ENCODE measurements at places on chromosomes 7 and 10.
A peak's percentile ranks its signal among the peaks of the same experiment; 100 is the strongest.

GRCh38 chr7:28187012-28187411, 6.4 kb upstream of the JAZF1 start:
- peaks cover 33% of the 10 kb centered on the region for H3K27me3 ChIP-seq
- no peak overlapping the region for H3K27ac ChIP-seq
- H3K4me3 ChIP-seq, result no peak overlapping the region
- H3K36me3 ChIP-seq, result no peaks in the 10 kb centered on the region

GRCh38 chr10:77504873-77505257, 132.7 kb downstream of the KCNMA1 start:
- H3K27me3 ChIP-seq, result peaks cover 5% of the 10 kb centered on the region
- DNase-seq, result peak; percentile 43

GRCh38 chr10:129631006-129631405, 164.0 kb downstream of the MGMT start:
- DNase-seq, result no peak
- peaks cover 48% of the 10 kb centered on the region for H3K36me3 ChIP-seq

DNA sequence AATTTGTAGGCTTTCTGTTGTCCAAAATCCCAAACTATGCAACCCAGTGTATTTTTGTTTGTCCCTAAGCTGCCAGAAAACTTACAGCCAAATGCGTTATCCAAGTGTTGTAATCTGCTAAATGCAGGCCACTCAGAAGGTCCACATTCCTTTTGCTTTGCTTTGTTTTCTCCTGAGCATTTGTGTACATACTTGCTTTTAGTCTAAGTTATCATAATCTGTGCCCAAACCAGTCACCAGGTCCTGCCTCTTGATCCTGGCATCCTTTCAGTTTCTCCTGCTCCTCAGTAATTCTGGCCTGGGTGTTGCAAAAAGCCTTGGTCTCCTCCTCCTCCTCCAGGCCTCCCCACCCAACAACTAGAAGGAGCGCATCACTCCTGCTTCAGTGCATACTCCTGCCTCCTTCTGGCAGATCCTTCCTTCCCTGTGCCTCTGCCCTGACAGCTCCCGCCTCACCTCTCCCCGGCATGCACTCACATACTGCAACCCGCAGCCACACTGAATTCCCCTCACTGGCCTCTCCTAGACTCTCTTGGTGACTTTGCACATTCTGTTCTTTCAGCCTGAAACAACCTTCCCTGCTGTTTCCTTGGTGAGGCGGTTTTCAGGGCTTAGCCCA, 2.3 kb downstream of the DENND2A start:
- H3K27ac ChIP-seq, result no peak overlapping the region
- no peaks in the 10 kb centered on the region for H3K36me3 ChIP-seq
- H3K4me3 ChIP-seq, result no peak overlapping the region
- peaks cover 49% of the 10 kb centered on the region for H3K27me3 ChIP-seq

GRCh38 chr7:138814816-138815332, 16.9 kb upstream of the ATP6V0A4 start:
- no peak for DNase-seq
- no peak overlapping the region for H3K4me3 ChIP-seq
- H3K27ac ChIP-seq, result no peak overlapping the region

DNA sequence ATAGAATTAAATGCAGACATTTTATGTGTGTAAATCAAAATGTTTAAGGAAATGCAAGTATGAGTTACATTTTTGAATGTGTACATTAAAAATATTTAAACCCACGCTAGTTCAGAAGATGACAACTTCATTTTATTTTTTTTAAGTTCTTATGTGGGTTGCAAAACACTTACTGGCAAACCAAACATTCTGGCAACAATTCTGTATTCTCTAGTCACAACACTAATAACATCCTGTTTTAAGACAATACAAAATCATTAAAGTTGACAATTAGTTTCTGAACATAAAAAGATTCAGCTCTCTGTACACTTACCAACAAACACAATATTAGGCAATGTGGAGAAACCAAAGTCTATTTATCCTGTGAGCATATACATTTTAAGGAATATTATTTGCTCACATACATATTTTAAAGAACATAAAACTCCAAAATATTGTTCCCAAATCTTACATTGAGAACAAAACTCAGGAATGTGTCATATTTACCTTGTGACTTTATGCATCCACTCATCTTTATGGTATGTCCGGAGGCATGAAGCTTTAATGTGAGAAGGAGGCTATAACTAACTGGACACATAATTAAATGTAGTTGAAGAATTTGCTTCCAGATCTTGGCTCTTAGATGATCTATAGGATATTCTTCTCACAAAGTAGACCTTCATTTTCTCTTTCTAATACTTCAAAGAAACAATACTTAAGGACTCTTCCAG, 134.7 kb downstream of the DGKB start:
- H3K4me3 ChIP-seq, result no peak overlapping the region
- H3K4me1 ChIP-seq, result no peaks in the 10 kb centered on the region
- H3K27ac ChIP-seq, result no peak overlapping the region
- H3K36me3 ChIP-seq, result no peaks in the 10 kb centered on the region
- no peaks in the 10 kb centered on the region for H3K27me3 ChIP-seq

GRCh38 chr7:142745091-142745635, 4.1 kb upstream of the PRSS1 start:
- no peak overlapping the region for H3K4me3 ChIP-seq
- H3K27ac ChIP-seq, result no peak overlapping the region
- DNase-seq, result no peak
- H3K4me1 ChIP-seq, result peaks cover 3% of the 10 kb centered on the region
- no peaks in the 10 kb centered on the region for H3K27me3 ChIP-seq
- no peaks in the 10 kb centered on the region for H3K36me3 ChIP-seq

DNA sequence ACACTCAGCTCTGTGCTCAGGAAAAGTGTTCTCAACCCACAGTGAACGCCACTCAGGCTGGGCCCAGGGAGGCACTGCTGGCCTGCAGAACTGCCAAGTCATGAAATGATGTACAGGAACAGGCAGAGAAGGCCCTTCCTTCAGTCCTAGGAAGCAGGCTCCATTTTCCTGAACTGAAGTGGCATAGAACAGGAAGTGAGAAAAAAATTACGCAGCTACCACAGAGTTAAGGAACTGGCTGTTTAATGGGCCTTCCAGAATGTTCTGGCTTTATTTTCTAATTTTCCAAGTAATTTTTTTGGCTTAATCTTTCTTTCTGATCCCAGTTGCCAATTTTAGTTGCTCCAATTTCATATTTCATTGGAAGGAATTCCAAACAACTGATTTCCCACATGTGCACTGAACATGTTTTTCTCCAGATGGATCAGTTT, 39.3 kb downstream of the LRRC18 start:
- DNase-seq, result no peak
- H3K4me1 ChIP-seq, result no peaks in the 10 kb centered on the region
- H3K27ac ChIP-seq, result no peak overlapping the region

GRCh38 chr10:80281292-80281691, 8.2 kb downstream of the MAT1A start:
- DNase-seq, result no peak
- no peaks in the 10 kb centered on the region for H3K4me1 ChIP-seq
- H3K27ac ChIP-seq, result no peak overlapping the region

DNA sequence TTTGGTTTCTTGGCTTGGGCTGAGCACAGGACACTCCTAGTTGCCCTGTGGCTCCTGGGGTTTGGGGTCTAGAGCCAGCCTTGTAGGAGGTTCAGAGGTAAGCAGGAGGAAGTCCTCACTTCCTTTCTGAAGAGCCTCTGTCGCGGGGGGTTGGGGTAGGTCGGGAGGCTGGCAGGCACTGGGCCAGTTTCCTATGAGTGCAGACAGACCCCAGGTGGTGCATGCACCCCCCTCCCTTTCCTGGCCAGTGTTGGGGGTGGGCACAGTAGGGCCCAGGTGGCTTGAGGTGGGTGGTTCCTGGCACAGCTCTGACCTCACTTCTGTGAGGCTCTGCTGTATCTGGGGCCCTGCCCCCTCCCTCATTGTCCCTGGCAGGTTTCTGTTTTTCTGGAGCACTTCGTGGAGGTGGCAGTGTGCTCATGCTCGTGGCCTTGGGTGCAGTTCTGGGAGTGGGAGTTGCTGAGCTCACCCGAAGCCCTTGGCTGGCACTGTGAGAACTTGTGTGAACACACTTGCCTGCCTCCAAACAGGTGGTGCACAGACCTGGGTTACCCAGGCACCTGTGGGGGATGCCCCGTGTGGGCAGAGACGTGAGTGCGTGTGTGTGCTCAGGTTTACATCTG, 1.8 kb downstream of the PALD1 start:
- H3K4me3 ChIP-seq, result peak overlapping the region; percentile 67
- H3K27me3 ChIP-seq, result peaks cover 9% of the 10 kb centered on the region
- peak overlapping the region; percentile 37 for H3K27ac ChIP-seq
- DNase-seq, result peak; percentile 65
- H3K4me1 ChIP-seq, result peaks cover 39% of the 10 kb centered on the region

DNA sequence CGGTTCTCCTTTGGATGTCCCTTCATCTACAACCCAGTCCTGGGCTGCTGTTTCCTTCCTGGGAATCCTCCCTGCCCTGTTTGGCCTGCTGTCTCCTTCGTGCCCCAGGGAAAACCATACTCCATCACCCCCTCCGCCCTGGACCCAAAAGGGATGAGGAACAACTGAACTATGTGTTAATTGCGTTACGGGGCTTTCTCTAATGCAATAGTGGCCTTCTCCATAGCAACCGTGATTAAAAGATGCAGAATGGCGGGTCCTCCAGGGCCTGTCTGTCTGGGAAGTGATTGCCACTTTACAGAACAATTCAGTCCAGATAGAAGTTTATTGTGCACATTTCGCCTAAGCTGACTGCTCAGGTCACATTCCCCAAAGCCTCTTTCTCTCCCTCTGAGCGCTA, 112.0 kb upstream of the FGFR2 start:
- no peak overlapping the region for H3K4me3 ChIP-seq
- no peak for DNase-seq
- no peaks in the 10 kb centered on the region for H3K4me1 ChIP-seq
- H3K27me3 ChIP-seq, result peaks cover 23% of the 10 kb centered on the region

DNA sequence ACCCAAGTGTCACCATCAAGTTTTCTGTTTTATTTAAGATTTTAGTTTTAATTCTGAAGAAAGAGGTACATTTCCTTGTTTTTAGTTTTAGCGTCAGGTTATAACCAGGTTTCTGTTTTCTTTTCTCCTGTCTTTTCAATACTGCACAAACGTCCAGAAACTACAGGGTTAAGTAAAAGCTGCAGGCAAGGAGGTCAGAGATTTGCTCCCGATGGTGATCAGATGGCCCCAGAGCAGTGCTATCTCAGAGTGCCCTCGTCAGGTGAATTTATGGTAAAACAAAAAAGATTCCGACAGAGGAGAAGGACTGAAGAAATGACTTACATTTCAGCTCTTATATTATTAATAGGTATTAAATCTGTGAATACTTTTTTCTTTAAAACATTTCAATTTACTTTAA, 128.2 kb downstream of the STRA8 start:
- H3K27ac ChIP-seq, result no peak overlapping the region
- peaks cover 21% of the 10 kb centered on the region for H3K36me3 ChIP-seq
- no peaks in the 10 kb centered on the region for H3K4me1 ChIP-seq
- H3K27me3 ChIP-seq, result no peaks in the 10 kb centered on the region
- DNase-seq, result no peak
- H3K4me3 ChIP-seq, result no peak overlapping the region

DNA sequence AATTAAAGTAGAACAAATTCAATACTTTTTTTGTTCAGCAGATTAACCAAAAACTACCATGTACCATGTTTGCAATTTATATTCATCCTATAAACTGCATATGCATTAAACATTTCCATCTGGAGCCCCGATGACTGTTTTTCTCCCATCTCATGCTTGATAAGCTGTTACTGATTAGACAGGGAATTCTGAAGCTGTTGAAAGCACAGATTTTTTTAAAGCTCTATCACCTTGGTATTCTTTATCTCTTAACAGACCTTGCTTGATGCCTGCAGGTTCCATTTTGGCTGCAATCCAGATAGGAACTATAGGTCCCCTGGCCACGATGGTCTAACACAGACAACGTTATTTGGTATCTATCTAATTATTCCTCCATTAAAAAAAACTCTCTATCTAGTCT, 961.7 kb downstream of the CNTNAP2 start:
- no peaks in the 10 kb centered on the region for H3K4me1 ChIP-seq
- H3K4me3 ChIP-seq, result no peak overlapping the region
- H3K27ac ChIP-seq, result no peak overlapping the region
- DNase-seq, result no peak

Measured in activated CD4-positive, alpha-beta T cell treated with anti-CD3 and anti-CD28 coated beads for 36 hours (primary cell).